ENCODE measurements at places on chromosomes 3 and 15.

GRCh38 chr3:39051649-39052561 is at the start of the genes SCN11A and WDR48:
SCN11A (minus strand) TSS chr3:39051944; CDS start chr3:38950362, 101,582 bp downstream.
WDR48 (plus strand) TSS chr3:39052016; CDS start chr3:39052026, 10 bp downstream.
- DNase-seq = peak; percentile 88

DNA sequence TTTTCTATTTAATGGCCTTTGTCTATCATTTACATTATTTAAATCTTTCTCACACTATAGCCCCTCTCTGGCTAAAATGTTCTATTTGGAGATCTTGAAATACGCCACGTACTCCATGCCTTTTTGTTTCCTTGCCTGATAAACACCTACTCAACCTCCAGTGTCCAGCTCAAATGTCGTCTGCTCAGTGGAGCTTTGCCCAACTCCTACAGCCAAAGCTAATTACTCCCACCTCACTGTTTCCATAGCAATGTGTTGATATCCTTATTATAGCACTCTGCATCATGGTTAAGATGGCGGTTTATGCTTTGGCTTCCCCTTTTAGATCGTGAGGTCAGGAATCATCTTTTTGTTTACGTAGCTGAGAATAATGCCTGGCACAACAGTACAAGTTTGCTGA is 55.9 kb downstream of the NGLY1 start:
- no peak for DNase-seq

- no peak for DNase-seq
Measured at GRCh38 chr15:84681831-84682230, 23.8 kb upstream of the NMB start.

- DNase-seq = no peak
Measured at GRCh38 chr15:89370120-89370977, 35.7 kb upstream of the POLG start.

GRCh38 chr15:88269356-88270062 is 13.0 kb upstream of the NTRK3 start:
- DNase-seq = no peak

DNA sequence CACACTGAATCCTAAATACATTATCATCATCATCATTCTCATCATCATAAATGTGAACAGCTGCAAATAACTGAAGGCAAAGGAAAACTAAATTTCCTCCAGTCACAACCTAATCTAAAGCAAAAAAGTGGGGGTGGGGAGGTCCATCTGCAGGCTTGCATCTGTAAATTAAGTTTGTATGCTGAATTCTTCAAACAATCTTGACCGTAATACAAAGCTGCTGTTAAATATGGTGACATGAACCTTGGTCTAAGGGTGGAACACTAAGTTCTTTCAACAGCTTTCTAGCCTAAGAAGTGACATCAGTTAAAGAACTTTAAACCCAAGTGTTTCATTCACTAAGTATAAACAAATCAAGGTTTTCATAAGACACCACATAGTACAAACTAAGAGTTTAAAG is 4.3 kb downstream of the LRRFIP2 start:
- DNase-seq = no peak

GRCh38 chr3:128487813-128488635 is 5.0 kb downstream of the GATA2 start:
- peak; percentile 95 for DNase-seq

GRCh38 chr3:43997788-43998369 is 243.8 kb upstream of the TOPAZ1 start:
- DNase-seq = peak; percentile 27

GRCh38 chr3:69087030-69087791 is 2.5 kb downstream of the ARL6IP5 start:
- no peak for DNase-seq

DNA sequence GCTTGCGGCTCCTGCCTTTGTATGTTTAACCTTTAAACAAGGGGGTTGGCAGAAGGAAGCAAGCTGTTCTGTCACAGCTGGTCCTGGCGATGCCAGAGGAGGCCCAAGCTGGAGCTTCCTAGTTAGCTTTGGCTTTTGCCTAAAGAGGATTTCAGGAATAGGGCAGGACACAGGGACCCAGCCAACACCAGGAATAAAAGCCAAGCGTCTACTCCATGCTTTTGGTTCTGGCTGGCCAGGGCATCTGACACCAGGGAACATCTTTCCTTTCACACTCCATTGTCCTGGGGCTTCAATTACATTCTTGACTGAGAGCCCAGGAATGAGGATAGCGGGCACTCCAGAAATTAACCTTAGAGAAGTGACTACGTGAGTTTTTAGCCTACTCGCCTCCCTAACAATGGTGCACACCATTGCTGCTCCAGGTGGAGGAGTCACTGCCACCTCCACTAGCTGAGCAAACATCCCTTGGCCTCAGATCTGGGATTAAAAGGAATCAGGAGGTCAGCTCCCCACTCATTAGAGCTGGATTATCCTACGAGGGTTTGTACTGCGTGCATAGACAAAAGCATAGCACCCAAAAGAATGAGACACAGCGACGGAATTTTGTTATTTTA is 38.2 kb downstream of the TPM1 start:
- DNase-seq = no peak

- DNase-seq = no peak
Measured at GRCh38 chr3:38623539-38623938, 25.9 kb downstream of the SCN5A start.

DNA sequence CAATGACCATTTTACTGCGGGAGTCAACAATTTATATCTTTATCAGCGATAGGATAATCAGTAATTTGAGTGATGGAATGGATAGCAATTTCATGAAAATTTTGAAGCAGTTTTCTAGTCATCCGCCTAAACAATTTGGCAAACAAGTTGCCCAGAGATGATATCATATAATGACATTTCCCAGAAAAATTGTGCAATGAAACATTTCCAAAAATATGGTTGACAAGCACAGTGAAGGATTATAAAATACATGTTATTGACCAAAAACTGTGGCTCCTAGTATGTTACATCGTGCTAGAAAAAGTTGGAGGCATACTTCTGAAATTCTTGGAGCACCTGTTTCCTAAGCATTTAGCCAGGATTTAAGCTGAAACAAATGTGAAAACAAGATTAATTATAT is 145.1 kb downstream of the GHSR start:
- no peak for DNase-seq

DNA sequence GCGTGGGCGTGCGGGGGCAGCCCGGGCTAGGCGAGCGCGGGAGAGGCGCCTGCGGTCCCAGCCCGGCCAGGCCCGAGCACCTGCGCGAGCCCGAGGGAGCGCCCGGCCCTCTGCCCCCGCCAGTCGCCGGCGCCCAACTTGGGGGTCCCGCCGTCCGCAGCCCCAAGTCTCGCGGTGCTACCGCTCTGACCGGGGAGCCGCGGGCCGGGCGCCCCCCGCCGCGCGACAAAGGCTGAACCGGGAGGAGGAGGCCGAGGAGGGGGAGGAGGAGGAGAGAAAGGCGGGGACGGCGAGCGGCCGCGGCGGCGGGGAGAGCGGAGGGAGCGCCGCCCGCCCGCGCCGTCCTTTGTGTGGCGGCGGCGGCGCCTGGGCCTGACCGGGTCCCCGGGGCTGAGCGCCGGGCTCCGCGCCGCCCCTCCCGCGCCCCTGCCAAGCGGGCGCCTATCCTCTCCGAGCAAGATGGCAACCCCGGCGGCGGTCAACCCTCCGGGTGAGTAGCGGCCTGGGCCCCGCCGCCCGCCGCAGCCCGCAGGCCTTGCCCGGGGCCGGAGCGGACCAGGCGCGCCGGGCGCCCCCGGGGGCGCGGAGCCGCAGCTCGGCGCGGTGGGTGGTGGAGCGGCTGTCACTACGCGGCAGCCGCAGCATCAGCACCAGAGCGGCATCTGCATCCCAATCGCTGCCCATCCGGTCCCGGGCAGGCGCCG is at the start of gene ARNT2:
ARNT2 (plus strand) TSS at position 326 of the 704 bp plus-strand sequence; CDS start at position 460, 134 bp downstream.
- peak; percentile 22 for DNase-seq

DNA sequence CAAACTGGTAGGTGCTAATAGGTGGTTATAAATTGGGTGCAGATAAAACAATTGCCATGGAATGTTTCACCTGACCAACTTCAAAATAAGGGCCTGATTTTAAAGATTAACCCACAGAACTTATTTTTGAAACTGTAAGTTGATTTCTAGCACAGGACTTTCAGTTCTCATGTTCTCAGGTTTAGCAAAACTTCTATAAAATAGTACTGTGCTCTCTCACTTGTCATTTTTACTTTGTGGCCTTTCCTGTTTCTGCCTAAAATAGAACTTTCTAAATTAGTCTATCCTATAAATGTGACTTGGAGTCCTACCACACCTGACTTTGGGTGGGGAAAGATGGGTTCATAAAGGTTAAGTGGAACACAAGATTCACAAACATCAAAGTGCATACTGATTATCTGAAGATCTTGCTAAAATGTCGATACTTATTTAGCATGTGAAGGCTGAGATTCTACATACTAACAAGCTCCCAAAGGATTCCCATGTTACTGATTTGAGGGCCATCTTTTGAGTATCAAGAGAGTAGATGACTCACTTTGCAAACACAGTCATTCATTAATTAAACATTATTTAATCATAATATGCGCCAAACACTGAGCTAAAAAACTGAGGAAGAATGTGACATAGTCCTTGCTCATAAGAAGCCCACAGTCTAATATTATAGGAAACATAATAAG is 38.6 kb downstream of the BTLA start:
- DNase-seq = no peak

- no peak for DNase-seq
Measured at GRCh38 chr3:192857260-192857661, 60.4 kb downstream of the MB21D2 start.

GRCh38 chr15:70576696-70577095 is 186.7 kb downstream of the UACA start:
- no peak for DNase-seq

DNA sequence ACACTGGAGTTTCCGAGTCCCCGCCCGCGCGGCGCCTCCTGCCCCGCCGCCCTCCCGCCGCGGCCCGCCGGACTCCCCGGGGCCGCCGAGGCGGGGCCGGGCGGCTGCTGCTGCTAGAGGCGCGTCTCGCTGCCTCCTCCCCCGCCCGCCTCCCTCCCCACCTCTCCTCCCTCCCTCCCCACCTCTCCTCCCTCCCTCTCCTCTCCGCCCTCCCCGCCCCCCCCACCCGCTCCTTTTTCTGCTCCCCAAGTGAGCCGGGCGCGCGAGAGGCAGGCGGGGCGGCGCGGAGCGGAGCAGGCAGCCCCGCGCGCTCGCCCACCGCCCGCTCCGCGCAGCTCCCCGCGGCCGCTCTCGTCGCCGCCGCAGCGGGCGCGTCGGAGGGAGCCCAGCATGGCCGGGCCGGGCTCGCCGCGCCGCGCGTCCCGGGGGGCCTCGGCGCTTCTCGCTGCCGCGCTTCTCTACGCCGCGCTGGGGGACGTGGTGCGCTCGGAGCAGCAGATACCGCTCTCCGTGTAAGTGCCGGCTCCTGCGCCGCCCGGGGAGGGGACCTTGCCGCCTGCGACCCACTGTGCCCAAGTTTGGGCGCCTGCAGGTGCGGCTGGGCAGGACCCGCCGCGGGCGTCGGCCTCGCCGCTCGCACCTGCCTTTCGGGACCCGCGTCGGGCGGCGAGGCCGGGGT is at the start of gene CACNA2D3:
CACNA2D3 (plus strand) TSS at position 229 of the 679 bp plus-strand sequence.
- no peak for DNase-seq

GRCh38 chr3:78497021-78497420 is 1270.8 kb downstream of the ROBO1 start:
- no peak for DNase-seq

GRCh38 chr3:186413615-186414415 is 51.8 kb upstream of the DGKG start:
- peak; percentile 11 for DNase-seq

GRCh38 chr3:41044523-41044922 is 154.8 kb upstream of the CTNNB1 start:
- DNase-seq = no peak

DNA sequence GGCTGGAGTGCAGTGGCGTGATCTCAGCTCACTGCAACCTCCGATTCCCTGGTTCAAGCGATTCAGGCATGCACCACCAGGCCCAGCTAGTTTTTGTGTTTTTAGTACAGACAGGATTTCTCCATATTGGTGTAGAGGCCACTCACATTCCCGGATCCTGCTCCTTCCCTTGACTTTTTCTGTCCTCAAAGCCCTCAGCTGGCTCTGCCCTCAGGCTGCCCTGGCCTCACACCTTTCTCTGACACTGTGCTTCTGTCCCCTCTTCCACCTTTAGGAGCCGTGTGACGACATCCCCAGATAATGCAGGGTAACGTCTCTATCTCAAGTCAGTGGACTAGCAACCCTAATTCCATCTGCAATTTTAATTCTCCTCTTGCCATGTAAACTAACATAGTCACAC is 8.6 kb upstream of the CYFIP1 start:
- DNase-seq = no peak

- DNase-seq = no peak
Measured at GRCh38 chr3:42659451-42660130, 6.1 kb downstream of the ZBTB47 start.

- DNase-seq = peak; percentile 9
Measured at GRCh38 chr3:55173504-55173903, 245.6 kb upstream of the LRTM1 start.

- peak; percentile 91 for DNase-seq
Measured at GRCh38 chr15:70526221-70526973, 237.0 kb downstream of the UACA start.

GRCh38 chr3:129665024-129665768 is 58.7 kb upstream of the PLXND1 start:
- DNase-seq = peak; percentile 76

DNA sequence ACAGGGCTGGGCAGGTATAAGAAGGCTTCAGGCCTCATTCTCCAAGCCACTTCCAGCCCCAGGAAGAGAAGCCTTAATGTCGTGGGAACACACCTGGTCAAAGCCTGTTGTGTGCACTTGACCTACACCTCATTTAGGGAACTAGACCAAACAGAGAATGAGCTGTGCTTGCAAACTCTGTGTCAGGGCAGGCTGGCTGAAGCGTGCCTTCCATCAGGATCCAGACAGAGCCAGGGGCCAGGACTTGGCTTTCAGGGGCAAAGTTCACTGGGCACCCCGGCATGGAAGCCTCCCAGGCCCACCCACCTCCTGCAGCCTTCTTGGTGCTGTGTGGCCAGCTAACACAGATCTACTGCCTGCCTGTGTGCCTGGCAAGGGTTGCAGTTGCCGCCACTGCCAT is 11.5 kb downstream of the RBPMS2 start:
- no peak for DNase-seq

GRCh38 chr3:197505796-197506548 is 49.8 kb downstream of the BDH1 start:
- DNase-seq = no peak

DNA sequence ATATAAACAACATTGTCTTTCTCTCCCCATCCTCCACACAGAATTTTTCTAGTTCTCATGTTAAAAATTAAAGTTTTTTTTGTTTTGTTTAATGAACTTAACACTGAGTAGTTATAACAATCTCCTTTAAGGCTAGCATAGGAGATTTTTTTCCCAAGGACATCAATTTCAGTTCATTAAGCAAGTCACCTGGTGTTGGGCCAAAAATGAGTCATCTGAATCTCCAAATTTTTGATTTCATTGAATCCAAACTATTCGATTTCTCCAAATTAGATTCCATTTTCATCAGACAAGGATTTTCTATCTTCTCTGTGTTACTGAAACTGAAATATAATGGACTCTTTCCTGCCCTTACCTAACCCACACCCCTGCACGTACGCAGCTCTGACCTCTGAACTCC is 631.4 kb upstream of the MDFIC2 start:
- DNase-seq = no peak

- DNase-seq = peak; percentile 30
Measured at GRCh38 chr3:185534511-185534910, 17.9 kb downstream of the LIPH start.

- DNase-seq = no peak
Measured at GRCh38 chr3:197064771-197065170, 35.2 kb upstream of the MELTF start.

GRCh38 chr3:37964716-37965115 is 25.9 kb upstream of the VILL start:
- DNase-seq = no peak

GRCh38 chr15:39404767-39405181 is 176.1 kb upstream of the THBS1 start:
- peak; percentile 99 for DNase-seq
